ENCODE measurements at places on chromosomes 5 and 9.

DNA sequence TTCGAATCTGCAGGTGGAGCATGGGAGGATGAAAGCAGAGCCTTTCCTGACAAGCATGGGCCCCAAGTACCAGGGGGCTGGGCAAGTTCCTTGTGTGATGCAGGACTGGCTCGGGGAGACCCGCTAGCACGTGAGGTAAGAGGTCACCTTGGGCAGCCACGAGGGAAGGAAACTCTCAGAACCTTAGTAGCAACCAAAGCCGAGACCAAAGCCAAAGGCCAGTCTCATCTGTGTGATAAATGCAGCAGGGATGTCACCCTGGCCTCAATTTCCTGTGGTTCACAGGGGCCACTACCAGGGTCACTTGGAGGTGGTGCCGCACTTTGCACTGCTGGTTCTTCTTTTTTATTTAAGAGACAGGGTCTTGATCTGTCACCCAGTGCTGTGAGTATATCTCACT, 39.5 kb downstream of the PRRT1B start:
- no peak for DNase-seq

DNA sequence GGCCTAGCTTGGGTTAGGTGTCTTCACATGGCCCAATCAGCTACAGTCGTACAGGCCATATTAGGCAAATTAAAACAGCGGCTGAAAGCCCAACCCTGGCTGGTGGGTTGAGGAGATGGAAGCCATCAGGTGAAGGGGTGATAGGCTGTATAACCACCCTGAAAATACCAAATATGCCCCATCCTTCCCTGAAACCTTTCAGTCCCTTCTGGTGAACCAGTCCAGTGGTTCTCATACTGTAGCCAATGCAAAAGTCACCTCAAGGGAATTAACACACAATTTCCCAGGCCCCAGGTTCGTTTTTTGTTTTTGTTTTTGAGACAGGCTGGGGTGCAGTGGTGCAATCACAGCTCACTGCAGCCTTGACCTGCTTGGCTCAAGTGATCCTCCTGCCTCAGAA, 19.8 kb upstream of the KCNV2 start:
- no peak for DNase-seq

- no peak for DNase-seq
Observed at GRCh38 chr9:120680161-120680560, 34.1 kb downstream of the MEGF9 start.

DNA sequence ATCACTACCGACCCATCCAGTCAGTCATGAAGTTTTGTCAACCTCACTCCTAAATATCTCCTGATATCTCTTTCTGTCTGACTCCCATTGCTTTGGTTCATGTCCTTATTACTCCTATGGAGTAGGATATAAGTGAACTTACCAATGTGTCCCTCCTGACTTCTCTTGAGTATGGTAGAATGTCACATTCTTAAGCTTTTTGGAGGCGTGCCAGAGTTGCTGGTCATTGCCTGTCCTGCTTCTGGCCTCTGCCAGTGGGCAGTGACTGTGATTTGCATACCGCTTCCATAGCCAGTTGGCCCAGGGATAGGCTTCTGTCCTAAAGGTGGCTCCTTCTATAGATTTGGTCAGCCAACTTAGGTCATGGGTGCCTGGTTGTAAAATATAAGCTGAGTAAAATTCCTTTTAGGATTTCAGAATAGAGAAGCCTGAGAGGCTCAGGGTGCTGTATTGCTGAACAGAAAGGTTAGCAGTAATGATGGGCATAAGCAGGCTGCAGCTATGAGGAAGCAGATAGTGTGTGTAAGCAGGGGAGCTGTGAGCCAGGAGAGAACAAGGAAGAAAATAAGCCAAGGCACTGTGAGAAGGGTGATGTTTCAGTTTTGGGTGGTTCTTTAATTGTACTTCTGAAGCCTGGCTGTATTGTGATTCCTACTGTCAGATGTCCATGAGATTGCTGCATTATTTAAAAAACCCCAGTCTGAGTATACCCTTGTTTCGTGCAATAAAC, 16.1 kb upstream of the MARCHF3 start:
- no peak for DNase-seq

DNA sequence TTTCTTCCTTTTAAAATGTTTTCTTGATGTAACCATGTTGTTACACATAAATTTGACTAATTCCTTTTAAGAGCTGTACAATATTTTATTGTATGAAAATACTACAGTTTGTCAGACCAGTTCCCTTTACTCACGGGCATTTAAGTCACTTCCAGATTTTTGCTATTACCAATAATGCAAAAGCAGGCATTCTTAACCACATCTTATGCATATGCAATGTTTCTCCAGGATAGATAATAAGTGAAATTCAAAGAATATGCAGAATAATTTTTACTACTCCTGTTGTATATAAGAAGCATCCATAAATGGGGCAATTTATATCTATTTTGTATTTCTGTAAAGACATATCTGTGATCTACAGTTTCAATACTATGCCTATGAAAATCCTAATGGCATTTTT, 77.3 kb downstream of the FNIP1 start:
- DNase-seq: no peak
